ENCODE measurements at places on chromosomes 16 and 17.

GRCh38 chr17:68204736-68205135, 43.1 kb upstream of the AMZ2 start:
- DNase-seq, result no peak

GRCh38 chr16:24758373-24758772, 28.9 kb downstream of the TNRC6A start:
- no peak for DNase-seq

DNA sequence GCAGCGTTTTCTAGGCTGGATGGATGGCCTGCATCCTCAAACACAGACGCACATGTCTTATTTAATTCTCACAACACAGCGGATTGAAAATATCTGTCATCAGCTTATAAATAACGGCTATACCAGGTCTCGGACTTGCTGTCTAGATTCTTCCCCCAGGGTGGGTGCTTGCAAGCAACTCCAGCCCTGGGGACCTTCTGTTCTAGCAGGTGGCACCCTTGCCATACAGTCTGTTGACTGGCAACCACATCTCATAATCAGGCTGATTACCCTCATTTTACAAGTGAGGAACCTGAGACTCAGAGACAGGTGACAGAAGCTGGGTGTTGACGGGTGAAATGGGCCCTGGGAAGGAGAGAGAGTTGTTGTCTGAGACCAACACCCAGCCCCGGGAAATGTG, 16.2 kb upstream of the SEZ6 start:
- DNase-seq, result no peak

DNA sequence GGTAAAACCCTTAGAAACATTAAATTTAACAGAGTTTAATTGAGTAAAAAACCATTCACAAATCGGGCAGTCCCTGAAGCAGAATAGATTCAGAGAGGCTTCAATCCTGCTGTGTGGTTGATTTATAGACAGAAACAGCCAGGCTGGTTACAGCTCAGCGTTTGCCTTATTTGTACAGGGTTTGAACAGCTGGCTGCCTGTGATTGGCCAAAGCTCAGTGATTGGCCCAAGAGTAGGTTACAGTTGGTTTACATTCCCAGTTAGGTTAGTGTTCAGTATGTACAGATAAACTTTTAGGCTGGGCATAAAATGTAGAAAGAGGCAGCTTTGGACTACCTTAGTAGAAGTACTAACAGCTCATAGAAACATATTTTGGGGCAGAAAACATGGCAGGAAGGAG, 210.4 kb upstream of the ELAC2 start:
- peak; percentile 1 for DNase-seq

- DNase-seq, result no peak
Measured at GRCh38 chr17:13825526-13826040, 223.9 kb upstream of the HS3ST3A1 start.

GRCh38 chr17:31174215-31174614, 79.4 kb downstream of the NF1 start:
- DNase-seq, result no peak

DNA sequence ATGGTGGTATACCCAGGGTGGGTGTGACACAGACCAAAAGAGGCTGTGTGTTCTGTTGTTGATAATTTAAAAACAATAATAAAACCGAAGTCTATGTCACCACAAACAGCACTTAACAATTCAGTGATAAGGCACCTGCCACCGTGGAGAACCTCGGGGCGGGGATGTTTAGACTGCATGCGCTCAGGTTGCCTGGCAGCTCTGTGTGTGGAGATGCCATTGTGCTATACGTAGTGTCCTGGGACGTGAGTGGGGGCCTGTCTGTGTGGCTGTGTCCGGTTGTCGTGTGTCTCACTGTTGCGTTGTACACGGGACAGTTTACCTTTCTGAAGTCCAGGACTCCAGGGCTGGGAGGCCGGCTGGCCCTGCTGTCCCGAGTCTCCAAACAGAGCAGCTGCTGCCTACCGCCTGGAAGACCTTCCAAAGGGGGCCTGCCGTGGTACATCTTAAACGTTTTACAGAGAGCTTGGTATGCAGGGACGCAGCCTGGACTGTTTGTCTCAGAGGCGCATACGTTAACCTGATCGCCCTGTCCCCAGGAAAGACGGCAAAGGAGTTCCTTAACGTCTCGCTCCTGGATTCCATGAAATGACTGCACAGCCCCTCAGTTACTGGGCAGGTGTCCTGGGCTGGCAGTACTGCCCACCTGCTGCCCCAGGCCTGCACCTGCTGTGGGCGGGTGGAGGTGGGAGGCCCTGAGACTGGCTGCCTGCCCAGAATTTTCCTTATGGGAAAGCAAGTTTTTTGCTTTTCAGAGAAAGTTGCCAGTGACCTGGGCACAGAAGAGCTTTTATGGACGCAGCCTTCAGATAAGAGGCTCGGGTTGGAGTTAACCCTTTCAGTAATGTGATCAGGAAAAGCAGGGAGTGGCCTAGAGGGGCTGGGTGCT, 19.0 kb downstream of the SPIRE2 start:
- no peak for DNase-seq

GRCh38 chr16:79143026-79143425, 457.5 kb downstream of the MAF start:
- no peak for DNase-seq

- DNase-seq, result peak; percentile 9
Measured at GRCh38 chr17:40284085-40284713, 3.5 kb upstream of the CDC6 start.

GRCh38 chr17:3282901-3283300, 15.3 kb downstream of the OR3A1 start:
- DNase-seq, result no peak

- DNase-seq, result no peak
Measured at GRCh38 chr16:7027401-7027800, 305.2 kb upstream of the RBFOX1 start.
